ENCODE measurements at places on chromosomes 13 and 19. TPM values are rescaled to one million over a fixed set of nuclear protein-coding genes. Genes with fewer than 3 reads are reported as not detected.

- no peak for DNase-seq
Observed at GRCh38 chr13:44385401-44385800, 11.8 kb downstream of the SERP2 start.

GRCh38 chr13:37709318-37709717, 110.8 kb upstream of the POSTN start:
- DNase-seq, result no peak

GRCh38 chr19:4415352-4415751, 12.9 kb downstream of the CHAF1A start:
- no peak for DNase-seq

GRCh38 chr13:90447734-90448101, 899.8 kb upstream of the MIR17HG start:
- DNase-seq, result no peak

GRCh38 chr19:18853755-18854427, 22.1 kb downstream of the UPF1 start:
- no peak for DNase-seq

- peak; percentile 68 for DNase-seq
Observed at GRCh38 chr19:14472202-14472938, 2.8 kb downstream of the PTGER1 start.

The LRRC25 gene
- 2.4 TPM for total RNA-seq

DNA sequence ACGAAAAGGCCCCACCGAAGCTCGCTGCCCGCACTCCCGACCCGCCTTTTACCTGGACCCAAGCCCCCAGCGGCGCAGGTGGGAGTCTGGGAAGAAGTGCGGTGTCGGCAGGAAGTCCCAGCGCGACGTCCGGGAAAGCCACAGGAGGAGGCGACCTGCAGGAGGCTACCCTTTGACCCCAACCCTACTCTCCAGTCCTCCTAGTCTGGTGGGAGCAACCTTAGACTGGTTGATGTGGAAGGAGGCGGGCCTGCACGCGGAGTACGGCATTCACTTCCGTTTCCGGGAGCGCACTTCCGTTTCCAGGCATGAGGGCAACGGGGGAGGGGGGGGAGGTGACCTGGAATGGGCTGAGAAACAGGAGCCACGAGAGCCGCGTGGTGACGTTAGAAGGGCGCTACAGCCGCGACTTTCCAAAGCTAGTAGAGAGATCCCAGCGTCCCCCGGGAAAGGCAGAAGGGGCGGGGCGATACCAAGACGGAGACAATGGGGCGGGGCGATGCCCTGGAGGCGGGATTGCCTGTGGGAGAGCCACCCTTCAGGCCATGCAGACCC, 28.5 kb downstream of the ZNF266 start:
- peak; percentile 84 for DNase-seq

DNA sequence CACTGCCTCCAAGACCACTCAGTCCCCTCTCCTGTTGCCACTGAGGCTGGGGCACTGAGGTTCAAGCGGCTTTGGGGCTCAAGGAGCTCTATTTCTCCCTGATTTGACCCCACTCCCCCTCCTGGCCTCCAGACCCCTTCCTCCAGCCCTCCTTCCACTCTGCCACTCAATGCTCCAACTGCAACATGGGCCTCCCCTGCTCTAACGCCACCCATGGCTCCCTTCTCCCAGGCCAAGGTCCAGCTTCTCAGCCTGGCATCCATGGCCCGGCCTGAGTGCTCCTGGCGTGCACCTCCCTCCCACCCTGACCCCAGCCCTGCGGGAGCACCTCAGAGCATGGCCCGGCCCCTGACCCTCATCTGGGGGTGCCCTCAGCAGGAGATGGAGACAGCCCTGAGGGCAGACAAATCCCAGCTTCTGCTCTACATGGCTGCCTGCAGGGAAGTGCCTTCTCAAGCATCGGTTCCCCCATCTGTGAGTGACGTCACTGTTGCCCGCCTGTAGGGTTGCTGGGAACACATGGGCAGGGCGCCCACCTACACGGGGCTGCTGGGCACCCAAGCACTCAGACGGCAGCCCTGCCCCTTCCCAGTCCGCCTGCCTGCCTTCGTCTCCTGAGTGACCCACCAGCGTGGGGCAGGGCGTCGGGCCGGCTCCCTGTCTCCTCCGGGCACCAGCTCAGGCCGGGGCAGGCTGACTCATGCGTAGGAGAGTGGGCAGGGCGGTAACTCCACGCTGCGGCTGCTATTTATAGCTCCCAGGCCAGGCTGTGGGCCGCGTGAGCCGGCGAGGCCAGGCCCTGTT, 1.6 kb upstream of the DIRAS1 start:
- DNase-seq, result peak; percentile 73

DNA sequence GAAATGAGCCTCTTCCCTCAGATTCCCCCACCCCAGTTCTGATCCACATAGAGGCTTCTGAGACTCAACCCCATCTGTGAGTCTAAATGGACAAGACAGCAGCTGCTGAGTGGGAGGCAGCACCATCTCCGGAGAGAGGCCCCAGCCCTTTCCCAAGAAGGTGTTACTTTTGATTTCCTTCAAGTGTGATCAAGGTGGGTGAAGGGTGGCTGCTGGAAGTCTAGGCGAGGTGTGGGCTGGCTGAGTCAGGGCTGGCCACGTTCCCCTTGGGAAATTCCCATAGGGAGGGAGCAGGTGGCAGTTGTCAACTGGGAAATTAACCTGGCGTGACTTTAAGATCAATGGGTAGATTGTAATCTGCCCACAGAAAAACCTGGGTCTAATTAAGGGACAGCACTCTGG, 148.0 kb downstream of the FOXO1 start:
- no peak for DNase-seq

- DNase-seq, result no peak
Observed at GRCh38 chr13:88085036-88085435, 413.9 kb downstream of the SLITRK5 start.

The MED4 gene
- total RNA-seq, result 39.4 TPM

The MYH14 gene
- total RNA-seq, result 115 TPM

DNA sequence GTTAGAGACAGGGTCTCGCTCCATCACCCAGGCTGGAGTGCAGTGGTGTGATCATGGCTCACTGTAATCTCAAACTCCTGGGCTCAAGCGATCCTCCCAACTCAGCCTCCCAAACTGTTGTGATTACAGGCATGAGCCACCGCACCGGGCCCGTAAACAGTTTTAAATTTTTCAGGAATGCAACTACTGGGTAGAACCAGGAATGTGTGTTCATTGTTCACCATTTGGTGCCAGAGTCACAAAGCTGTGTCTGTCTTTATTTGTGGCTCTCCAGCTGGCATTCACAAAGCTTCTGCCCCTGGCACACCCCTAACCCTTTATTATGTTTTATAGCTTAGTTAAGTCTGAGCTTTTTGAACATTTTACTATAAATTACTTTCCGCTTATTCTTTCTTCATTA, 19.8 kb upstream of the ACP7 start:
- DNase-seq, result no peak

DNA sequence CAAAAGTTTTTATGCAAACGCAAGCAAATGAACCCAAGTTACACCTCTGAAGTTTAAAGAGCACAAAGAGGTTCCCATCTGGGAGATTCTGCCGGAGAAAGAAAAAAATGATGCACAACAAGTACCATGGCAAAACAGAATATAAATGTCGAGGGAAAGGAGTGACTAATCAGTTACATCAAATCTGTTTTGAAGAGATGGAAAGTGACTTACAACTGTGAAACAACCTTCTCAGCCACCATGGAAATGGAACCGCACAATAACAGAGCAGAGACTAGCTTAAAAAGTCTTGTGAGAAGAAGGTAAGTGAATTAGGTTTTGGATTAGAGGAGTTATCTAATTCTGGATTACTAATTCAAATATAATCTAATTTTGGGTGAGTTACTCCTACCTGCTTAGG, 2.4 kb downstream of the HSPH1 start:
- DNase-seq, result no peak

DNA sequence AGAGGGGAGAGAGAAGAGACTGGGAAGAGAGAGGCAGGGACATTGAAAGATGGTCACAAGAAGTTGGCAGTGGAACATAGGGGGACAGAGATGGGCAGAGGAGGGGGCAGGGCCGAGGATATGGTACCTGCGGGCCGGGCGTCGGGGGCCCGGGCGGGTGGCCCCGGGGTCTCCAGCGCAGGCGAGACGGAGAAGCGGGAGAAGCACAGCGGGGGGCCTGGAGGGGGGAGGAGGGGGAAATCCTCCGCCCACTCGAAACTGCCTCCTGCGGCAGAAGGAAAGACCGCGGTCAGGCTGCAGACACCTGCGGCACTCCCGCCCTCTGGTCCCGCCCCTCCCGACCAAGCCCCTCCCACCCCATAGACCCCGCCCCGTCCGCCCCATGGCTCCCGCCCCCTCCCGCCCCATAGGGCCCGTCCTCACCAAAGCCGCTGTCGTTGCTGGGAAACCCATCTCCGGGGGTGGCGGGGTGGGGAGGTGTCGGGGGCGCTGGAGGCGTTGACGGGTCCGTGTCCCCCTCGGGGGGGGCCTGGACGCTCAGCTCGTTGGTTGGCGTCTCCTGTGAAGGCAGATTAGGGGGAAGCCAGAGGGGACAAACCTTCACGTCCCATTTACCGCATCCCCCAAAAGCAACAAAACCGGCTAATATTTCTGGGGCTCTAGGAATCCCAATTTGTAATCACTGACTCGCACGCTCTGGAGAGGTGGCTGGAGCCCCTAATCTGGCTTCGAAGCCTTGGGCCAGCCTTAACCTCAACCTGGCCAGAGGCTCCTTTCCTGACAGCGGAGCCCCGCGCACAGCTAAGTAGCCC, 20.4 kb downstream of the LMTK3 start:
- no peak for DNase-seq

The VSTM1 gene
- total RNA-seq, result not detected

The ZNF575 gene
- total RNA-seq, result 1.1 TPM

DNA sequence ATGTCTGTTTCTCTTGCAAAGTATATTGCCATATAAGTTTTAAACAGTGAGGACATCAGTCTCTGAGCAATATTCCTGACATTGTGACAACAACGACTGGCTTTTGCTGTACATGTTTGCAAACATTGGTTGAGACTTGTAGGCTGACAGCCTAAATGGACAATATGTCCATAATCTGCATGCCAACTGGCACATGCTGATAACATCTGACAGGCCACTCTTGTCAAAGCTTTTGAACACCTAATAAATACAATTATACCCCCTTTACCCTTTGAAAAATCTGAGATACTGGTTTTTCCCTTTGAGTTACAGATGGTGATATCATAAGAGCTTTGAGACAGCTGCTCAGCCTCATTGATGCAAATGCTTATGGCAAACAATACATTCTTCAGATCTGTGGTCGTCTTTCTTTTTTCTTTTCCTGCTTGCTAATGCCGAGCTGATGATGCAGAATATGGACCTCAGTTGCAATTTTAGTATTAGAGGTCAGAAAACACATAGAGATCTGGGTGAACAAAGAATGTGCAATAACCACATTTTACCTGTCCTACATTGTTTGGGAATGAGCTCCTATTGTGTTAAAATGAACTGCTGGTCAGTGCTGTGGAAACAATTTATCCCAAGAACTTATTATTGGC, 114.9 kb downstream of the RFC3 start:
- no peak for DNase-seq

GRCh38 chr19:3453840-3454239, 26.5 kb downstream of the SMIM24 start:
- DNase-seq, result no peak

DNA sequence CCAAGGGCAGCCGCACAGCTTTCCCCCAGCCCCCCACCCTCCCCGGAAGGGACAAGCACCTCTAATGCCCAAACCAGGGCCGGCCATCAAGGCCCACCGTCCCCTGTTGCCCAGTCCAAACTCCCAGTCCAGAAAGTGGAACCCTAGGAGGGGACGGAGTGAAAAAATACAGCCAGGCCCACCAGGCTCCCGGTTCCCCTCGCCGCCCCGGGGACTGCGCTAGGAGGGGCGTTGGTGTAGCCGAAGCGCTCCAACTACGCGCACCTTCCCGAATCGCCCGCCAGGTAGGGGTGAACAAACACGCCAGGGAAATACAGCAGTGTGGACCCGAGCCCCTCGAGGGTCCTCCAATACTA, 1.3 kb downstream of the KLF16 start:
- no peak for DNase-seq

DNA sequence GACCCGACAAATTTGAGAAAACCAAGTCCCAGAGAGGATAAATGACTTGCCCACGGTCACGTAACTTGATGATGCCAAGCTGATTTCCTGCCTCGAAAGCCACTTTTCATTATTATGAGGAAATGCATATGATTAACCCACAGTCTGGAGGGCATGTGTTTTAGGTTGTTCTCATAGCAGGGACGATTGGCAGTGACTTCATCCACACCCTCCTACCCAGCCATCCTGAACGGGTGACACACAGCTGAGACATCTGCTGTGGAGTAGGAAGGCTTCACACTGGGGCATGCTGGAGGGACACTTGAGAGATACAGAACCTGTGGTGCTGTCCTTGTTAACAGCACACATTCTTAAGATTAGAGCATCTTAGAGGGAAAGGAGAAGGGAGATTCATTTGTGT, 65.4 kb upstream of the WDFY2 start:
- no peak for DNase-seq

DNA sequence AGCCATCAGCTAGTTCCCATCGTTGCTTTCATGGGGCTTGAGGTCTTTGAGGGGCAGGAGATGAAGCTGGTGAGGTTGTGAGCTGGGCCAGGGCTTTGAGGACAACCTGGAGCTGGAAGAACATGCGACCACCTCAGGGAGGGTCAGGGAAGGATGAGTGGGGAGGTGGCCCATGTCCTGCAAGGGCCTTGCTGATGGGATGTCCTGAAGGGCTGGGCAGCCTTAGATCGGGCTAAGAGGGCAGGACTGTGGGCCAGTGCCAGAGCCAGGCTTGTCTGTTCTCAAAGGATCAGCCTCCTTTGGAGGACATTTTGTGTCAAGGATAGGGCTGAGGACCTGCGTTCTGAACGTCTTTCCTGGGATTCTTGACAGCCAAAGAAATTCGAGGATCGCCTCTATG, 10.5 kb downstream of the CYTH2 start:
- no peak for DNase-seq

DNA sequence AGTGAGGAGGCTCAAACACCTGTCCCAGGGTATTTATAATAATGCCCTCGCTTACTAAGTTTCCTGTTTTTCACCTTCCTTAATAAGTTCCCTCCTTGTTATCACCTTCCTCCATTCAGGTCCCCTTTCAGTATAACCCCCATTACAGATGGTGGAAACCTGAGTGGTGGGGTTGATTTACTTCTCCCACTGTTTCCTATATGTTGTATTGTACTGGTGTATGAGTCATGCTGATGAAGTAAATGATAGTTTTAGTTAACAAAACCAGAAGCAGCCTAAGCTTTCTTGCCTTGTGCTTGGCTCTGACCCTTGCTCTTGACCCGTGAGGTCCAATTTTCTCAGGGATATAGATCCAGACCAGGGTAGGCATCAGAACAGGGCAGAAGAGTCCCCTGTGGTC, 22.3 kb upstream of the TNFSF11 start:
- no peak for DNase-seq

- no peak for DNase-seq
Observed at GRCh38 chr13:44969551-44970484, 19.5 kb downstream of the NUFIP1 start.

- DNase-seq, result no peak
Observed at GRCh38 chr13:77470986-77471385, 64.5 kb upstream of the SCEL start.

GRCh38 chr13:61013796-61014195, 401.9 kb downstream of the PCDH20 start:
- no peak for DNase-seq

DNA sequence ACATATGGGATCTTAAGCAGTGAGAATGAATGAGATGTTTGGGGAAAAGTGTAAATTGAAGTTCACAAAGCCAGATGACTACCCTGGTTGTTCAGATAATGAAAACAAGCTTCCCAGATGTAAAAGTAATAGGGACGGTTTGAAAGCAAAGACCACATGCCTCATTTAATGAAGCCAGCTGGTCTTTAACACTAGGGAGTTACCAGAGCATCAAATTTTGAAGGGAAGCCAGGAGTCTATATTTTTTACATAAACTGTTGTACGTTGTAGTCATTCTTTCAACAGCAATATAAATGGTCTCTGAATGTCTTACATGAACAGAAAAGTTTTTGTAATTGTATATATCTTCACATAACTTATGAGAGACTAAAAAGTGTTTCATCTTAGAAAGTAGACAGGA, 2604.5 kb upstream of the PCDH20 start:
- no peak for DNase-seq
